ENCODE measurements at places on chromosomes 11 and 22.

- no peak for DNase-seq
Measured at GRCh38 chr11:69634590-69634989, 6.4 kb upstream of the CCND1 start.

DNA sequence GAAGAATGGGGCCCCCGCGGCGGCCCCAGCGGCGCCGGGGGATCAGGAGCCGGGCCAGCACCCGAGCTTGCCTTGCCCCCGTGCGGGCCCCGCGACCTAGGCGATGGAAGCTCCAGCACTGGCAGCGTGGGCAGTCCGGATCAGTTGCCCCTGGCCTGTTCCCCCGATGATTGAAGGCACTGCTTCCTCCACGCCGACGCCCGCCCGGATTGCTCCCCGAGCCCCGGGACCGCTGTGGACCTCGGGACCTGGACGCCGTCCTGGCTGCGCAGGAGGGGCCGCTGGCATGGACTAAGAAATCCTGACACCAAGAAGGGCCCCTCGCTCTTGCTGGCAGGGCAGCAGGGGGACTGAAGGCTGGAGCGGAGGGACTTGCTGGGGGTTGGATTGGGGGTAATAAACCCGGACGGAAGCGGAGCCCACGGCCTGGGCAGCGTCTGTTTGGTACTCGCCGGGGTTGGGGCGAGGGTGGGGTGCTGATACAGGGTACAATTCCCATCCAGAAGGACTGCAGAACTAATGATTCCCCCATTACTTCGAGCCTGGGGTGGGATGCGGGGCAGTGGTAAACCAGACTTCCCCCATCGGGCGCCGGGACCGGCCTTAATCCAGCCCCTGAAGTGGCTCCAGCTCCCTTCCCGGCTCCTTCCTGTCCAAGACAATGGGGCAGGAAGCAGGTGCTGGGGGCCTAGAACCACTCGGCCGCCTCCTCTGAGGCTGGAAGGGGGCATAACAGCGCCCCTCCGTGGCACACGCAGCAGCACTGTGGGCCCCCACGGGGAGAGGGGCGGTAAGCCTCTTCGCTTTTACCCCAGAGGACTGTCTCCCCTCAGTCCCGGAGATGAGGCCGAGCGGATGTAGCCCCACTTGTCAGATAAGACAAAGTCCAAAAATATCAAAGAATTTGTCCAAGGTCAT, 1.0 kb downstream of the CCDC85B start:
- peak; percentile 73 for DNase-seq

DNA sequence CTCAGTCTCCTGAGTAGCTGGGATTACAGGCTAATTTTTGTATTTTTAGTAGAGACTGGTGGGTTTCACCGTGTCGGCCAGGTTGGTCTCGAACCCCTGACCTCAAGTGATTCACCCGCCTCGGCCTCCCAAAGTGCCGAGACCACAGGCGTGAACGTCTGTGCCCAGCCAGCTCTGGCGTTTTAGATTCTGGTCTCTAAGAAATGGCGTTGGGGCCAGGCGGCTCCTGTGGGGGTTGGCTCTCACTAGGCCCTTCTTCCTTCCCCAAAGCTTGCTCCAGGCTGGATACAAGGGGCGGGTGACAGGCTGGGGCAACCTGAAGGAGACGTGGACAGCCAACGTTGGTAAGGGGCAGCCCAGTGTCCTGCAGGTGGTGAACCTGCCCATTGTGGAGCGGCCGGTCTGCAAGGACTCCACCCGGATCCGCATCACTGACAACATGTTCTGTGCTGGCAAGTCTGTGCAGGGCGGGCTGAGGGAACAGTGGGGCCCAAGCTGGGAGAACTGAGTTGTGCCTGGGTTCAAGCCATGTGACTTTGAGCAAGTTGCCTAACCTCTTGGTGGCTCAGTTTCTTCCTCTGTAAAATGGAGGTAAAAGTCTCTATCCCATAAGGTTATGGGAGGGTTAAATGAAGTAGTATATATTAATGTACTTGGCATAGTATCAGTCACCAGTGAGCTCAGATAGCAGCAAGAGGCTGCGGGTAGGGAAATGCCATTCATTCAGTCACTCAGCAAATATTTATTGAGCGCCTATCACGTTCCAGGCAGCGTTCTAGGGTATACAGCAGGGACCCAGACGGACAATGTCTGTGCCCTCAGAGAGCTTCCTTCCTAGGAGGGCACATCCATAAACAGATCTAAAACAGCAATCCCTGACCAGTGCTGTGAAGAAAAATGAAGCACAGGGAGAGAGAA, 10.4 kb downstream of the F2 start:
- no peak for DNase-seq

GRCh38 chr11:71305041-71305440, 52.7 kb upstream of the SHANK2 start:
- no peak for DNase-seq

DNA sequence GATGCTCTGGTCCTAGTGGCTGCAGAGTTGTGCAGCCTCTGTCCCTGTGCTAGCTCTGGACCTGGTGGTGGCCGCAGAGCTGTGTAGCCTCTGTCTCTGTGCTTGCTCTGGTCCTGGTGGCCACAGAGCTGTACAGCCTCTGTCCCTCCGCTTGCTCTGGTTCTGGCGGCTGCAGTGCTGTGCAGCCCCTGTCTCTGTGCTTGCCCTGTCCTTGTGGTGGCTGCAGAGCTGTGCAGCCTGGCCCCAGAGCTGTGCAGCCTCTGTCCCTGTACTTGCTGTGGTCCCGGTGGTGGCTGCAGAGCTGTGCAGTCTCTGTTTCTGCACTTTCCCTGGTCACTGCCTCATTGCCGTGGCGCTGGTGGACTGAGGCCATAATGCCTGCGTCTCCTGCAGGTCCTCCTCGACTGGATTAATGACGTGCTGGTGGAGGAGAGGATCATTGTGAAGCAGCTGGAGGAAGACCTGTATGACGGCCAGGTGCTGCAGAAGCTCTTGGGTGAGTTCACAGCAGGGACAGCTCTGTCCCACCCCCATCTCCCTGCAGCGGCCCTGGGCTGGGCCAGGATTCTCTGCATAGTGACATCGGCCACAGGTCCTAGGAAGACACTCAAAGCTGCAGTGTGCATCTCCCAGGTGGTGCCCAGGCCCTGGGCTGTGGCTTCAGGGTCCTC, 61.9 kb upstream of the PARVG start:
- DNase-seq, result no peak

DNA sequence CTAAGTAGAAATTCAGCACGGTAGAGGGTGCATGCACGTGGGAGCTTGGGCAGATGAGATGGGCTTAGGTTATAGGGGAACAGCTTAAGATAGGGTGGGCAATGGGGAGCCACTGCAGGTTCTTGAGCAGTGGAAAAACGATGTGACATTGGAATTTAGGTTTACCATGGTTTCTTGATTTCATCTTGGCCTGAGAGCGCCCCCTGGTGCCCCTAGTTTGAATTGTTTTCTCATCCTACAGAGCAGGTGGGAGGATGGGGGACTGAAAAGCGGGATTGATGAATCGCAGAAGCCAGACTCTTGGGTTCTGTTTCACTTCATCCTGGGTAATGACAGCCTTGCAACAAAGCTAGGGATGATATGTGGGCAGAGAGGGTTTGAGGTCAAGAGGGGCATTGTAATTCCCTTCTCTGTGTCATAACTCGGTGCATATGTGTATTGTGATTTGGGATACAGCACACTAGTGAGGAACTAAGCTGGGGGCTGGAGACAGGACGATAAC, 6.7 kb upstream of the MCAM start:
- peak; percentile 35 for DNase-seq

GRCh38 chr11:61973476-61974162, 6.2 kb upstream of the FTH1 start:
- DNase-seq, result no peak

Measured in Caki2 (cell line).